Activated CD8-positive, alpha-beta T cell treated with anti-CD3 and anti-CD28 coated beads, Interleukin-2, amount 10 ng/mL, durations not matched to agents 7 days and 5 days (primary cell): ENCODE measurements at places on chromosomes 11 and 22.

GRCh38 chr22:39723899-39724351 lies 153.4 kb downstream of the CACNA1I start:
- no peak for DNase-seq

DNA sequence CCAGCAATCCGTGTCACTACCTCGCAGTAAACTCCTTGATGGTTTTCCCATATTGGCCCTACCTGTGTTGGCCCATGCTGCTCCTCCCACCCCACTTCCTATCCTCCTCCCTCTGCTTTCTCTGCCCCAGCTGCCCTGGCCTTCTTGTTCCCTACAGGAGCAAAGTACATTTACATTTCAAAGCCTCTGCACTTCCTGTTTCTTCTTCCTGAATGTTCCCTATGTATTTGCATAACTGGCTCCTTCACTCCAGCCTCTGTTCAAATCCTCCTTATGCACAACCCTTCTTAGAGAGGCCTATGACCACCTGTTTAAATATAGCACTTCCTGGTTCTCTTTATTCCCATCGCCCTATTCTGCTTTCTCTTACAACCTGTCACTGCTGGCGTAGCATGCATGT lies 62.2 kb downstream of the PARVA start:
- no peak for DNase-seq

DNA sequence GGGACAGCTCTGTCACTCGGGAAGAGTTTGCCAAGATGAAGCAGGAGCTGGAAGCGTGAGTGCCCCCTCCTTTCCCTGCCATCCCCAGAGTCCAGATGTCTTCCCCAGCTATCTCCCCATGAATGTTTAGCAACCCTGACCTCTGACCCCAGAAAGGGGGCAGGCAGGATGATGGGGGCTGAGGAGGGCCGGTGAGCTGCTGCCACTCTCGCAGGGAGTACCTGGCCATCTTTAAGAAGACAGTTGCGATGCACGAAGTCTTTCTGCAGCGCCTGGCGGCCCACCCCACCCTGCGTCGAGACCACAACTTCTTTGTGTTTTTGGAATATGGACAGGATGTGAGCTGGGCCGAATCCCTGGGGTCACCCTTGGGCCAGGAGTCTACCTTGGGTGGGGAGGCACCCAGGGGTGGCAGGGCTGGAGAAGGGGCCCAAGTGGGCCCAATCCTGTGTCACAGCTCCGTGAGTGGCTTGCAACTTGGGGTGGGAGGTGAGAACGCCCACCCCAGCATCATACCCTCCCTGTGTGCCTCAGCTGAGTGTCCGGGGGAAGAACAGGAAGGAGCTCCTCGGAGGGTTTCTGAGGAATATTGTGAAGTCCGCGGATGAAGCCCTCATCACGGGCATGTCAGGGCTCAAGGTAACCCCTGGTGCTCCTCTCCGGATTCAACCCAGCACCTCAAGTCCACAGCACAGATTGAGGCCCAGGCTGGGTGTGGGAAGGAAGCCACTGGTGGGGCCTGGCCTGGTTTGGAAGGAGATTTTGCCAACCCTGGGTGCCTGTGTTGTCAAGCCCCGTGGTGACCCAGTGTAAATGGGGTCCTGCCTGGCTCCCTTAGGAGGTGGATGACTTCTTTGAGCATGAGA lies 7.5 kb downstream of the CFL1 start:
- peak; percentile 22 for DNase-seq

DNA sequence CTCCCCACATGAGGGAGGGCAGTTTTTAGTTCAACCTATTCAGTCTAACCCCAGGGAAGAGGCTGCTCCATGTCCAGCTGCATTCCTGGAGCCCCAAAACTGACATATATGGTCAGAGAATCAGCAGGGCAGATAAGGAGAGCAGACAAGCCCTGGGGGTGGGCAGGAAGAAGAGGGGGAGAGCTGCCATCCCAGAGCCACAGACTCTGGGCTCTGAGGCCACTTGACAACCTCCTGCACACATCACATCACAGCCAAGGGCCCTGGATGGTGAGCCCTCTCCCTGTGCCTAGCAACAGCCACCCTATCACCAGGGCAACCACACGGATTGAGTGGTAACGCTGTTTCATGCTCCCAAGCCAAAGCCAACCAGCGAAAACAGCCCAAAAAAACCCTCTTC lies 3.1 kb downstream of the ARHGAP1 start:
- DNase-seq: no peak

DNA sequence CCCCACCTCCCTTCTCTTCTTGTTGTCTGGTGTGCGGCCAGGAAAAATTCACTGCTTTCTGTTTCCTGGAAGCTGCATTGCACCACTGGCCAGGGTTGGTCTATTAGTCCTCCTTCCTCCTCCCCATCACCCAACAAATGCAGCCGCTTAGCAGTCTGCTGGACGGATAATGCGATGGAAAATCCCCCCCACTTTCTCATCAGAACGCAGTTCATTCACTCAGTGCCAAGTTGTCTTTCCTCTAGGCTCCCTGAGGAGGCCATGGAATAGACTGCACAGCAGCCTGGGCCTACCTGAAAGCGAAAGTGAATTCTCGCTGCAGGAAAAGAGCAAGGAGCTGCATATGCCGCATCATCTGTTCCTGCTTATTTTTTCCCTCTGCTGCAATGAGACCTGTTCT lies 513.6 kb downstream of the METTL15 start:
- no peak for DNase-seq

- DNase-seq: no peak
Measured at GRCh38 chr11:94401773-94402265, 600 bp upstream of the GPR83 start.

DNA sequence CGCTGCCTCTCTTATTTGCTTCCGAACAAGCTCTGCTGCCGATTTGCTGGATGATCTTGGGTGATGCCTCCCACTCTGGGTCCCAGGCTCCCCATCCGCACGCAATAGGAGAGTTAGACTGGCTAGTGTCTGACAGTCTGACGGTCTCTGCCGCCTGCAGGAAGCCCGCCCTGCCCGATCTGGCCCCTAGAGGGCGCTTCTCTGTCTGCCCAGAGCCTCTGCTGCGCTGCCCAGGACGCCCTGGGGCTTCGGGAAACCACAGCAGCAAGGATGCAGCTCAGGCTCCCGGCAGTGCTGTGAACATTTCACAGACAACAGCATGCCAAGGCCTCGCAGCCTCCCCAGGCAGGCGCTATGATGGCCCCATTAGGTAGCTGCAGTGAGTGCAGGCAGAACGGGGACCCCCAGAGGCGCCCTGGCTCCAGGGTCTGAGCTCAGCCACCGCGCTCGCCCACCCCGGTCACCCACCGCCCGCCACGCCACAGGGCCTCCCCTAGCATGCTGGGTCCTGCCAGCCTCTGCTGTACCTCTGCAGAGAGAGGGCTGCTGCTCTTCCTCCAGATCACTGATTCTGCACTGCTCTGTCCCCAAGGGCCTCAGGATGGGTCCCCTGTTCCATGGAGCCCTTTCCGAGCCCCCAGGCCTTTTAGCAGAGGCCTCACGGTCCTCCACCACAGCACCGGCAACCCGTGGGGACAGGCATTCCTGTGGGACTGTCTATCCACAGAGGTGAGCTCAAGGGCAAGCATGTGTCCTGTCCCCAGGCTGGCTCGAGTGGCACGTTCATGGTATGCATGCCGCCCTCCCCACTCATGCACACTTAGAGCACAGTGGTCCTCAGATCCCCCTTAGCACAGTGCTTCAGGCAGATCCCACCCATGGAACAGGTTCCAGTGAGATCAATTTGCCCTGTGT lies 4.3 kb upstream of the BAIAP2L2 start:
- peak; percentile 86 for DNase-seq

- no peak for DNase-seq
Measured at GRCh38 chr11:60159284-60159683, 23.6 kb downstream of the MS4A6A start.

- DNase-seq: no peak
Measured at GRCh38 chr11:122900587-122901202, 18.1 kb downstream of the JHY start.

GRCh38 chr11:106381895-106382294 lies 304.4 kb downstream of the AASDHPPT start:
- DNase-seq: no peak

DNA sequence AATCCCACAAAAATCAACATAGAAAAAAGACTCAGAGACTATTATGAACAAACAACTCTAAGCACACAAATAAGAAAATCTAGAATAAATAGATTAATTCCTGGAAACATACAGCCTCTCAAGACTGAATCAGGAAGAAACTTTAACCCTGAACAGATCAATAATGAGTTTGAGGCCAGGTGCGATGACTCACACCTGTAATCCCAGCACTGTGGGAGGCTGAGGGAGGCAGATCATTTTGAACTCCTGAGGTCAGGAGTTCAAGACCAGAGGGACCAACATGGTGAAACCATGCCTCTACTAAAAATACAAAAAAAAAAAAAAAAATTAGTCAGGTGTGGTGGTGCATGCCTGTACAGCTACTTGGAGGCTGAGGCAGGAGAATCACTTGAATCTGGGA lies 499.5 kb upstream of the LUZP2 start:
- no peak for DNase-seq

DNA sequence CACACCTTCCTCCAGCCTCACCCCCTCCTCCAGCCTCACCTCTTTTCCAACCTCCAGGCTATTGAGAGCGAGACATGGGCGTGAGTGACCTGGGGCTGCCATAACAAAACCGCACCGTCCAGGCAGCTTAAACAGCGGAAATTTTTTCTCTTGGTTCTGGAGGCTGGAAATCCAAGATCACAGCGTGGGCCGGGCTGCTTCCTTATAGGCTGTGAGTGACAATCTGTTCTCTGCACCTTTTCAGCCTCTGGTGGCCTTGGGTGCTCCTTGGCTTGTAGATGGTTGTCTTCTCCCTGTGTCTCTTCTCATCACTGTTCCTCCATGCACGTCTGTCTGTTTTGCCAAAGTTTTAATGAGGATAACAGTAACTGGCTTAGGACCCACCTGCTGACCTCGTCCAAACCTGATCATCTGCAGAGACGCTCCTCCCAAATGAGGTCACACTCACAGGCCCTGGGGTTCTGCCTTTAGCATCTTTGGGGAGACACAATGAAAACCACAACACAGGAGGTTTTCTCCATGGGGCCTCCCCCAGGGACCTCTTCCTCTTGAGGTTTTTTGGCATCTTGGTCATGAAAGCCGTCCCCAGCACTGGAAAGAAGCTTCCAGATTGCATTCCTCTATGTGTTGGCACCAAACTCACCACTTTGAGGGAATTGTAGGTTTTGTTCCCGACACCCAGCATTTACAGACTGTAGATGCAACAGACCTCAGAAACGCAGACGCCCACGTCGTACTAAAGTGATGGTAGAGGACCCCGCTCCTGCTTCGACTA lies 878.1 kb downstream of the BRD1 start:
- DNase-seq: no peak

GRCh38 chr22:39994566-39995392 lies at the start of gene FAM83F:
Gene FAM83F (plus strand): TSS chr22:39994954. CDS start chr22:39995043, 89 bp downstream.
- no peak for DNase-seq

DNA sequence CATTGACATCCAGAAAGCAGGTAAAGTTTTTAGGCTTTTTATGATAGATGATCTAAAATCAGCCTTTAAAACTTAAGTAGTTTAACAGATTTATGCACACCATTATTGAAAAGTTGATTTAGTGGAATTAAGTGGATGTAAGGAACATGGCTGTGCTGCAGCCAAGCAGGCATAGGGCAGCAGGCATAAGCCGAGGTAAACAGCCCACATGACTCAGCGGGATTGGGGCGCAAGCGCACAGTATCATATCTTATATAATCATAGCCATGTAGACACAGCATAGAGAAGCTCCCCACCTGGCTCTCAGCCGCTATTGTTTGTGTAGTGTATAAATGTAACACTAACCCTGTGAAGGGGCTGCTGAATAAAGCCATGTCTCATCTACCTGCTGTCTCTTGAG lies 157.5 kb downstream of the WNT11 start:
- DNase-seq: no peak

- no peak for DNase-seq
Measured at GRCh38 chr11:102589047-102589459, 36.1 kb downstream of the MMP20 start.

- no peak for DNase-seq
Measured at GRCh38 chr11:118552341-118552740, 13.4 kb downstream of the IFT46 start.

GRCh38 chr11:27116684-27117083 lies 76.1 kb downstream of the BBOX1 start:
- no peak for DNase-seq

- DNase-seq: peak; percentile 24
Measured at GRCh38 chr11:57604296-57605027, 7.0 kb downstream of the SERPING1 start.

DNA sequence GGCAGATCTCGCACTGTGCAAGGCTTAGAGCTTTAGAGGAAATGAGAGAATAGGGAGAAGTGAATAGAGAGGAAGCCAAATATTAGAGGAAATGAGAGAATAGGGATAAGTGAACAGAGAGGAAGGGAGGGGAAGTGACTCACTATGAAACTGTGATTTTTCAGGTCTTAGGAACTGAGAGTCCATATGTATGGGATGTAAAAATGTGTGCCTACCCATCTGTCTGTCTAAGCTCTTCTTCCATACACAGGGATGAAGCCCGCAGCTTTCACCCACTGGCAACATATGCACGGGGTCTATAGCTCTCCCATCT lies 6.4 kb upstream of the CCDC86 start:
- no peak for DNase-seq

DNA sequence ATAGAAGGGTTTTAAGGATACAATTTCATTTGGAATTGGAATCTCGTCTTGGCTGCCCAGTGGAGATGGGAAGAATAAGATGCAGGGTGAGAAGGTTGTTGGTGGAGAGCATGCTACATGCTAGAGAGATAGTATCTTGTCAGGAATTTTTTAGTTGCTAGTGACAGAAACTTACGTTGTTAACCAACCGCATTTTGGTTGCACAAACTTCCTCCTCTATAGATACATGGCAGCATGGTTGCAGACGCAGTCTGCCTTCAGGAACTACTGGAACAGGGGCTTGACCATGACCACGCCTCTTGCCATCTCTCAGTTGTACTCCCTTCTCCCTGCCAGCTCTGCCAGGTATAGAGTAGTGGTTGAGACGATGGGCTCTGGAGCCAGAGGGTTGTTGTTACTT lies 13.5 kb upstream of the CCDC90B start:
- no peak for DNase-seq

- DNase-seq: no peak
Measured at GRCh38 chr11:17753641-17754040, 19.1 kb downstream of the KCNC1 start.

GRCh38 chr22:37932821-37933578 lies 20.4 kb downstream of the C22orf23 start:
- DNase-seq: no peak

- no peak for DNase-seq
Measured at GRCh38 chr11:42674436-42674835, 637.4 kb upstream of the API5 start.

DNA sequence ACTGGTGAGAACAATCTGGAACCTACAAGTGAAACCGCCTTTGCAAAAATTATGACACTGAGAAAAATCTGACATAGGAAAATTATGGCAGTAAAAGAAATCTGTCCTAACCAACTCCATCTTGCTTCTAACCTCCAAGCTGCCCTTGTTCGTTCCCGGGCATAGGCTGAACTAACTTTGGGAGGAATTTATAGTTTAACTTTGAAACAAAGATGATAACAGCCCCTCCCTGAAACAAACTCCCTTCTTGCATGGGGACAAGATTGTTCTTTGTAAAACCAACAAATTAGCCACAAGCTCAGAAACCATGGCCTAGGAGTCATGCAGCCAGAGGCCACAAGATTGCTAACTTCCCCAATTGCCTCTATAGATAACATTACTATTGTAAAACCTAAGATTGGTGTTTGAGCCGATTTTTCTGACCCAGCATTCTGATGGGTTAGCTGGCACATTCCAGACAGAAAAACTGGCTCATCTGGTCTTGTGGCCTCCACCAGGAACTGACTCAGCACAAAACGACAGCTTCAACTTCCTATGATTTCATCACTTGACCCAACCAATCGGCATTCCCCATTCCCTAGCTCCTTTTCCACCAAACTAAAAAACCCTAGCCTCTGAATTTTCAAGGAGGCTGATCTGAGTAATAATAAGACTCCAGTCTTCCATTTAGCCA lies 3.6 kb upstream of the CCDC81 start:
- DNase-seq: no peak
